ENCODE measurements at places on chromosomes 5 and 9. TPM values are rescaled to one million over a fixed set of nuclear protein-coding genes. Genes with fewer than 3 reads are reported as not detected.

GRCh38 chr9:133117271-133118178, 3.5 kb downstream of the RALGDS start:
- no peak for DNase-seq

- no peak for DNase-seq
Observed at GRCh38 chr5:130985776-130986175, 179.3 kb downstream of the HINT1 start.

- no peak for DNase-seq
Observed at GRCh38 chr9:132879457-132880323, 992 bp downstream of the SPACA9 start.

GRCh38 chr5:154486427-154486866, 8.4 kb upstream of the HAND1 start:
- no peak for DNase-seq

Gene RASEF
- total RNA-seq: not detected

DNA sequence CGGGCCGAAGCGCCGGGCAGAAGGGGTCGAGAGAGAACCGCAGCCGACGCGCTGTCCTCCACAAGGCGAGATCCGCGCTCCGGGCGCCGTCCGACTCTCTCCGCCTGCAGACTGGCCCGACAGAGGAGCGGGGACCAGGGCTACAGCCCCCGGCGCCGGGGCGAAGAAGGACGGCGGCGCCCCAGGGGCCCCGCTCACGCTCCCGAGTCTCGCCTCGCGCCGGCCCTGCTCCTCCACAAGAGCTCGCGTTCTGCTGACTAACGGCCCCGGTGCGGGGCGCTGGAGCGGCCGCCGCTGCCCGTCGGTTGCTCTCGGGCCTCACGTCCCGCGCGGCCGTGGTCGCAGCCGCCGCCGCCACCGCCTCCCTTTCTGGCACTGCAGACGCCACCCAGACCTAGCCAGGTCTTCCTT, 338 bp downstream of the ABHD17B start:
- DNase-seq: no peak

GRCh38 chr5:150196514-150196913, 6.7 kb downstream of the SLC6A7 start:
- DNase-seq: no peak

Gene ZNF622
- total RNA-seq: 34.7 TPM

Gene IRX2
- not detected for total RNA-seq

GRCh38 chr9:4105183-4105582, 194.7 kb downstream of the GLIS3 start:
- no peak for DNase-seq

- no peak for DNase-seq
Observed at GRCh38 chr5:174532455-174533453, 191.6 kb upstream of the MSX2 start.

DNA sequence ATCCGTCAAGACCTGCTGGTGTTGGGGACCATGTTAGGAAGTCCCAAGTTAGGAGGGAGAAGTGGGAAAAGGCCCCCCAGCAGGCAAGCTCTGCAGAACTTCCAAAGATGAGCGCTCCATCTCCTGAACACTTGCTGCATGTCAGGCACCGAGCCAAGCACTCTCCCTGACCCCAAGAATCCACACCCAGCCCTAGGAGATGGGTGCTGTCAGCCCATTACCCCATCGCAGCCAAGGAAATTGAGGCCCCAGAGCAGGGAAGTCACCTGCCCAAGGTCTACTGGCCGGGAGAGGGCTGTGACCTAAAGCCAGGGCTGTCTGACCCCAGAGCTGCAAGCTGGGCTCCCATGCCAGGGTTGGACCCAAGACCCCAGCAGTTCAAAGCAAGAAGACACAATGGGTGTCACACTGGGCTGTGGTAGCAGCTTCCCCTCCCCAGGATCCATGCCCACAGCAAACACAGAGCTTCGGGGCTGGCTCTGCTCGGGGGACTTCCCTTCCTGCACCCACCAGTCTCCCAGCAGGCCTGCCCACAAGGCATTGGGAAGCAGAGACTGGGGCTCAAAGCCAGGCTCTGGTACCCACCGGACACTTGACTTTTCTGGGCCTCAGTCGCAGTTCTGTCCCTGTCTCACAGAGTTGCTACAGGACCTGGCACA, 13.5 kb downstream of the EEIG1 start:
- DNase-seq: no peak

- no peak for DNase-seq
Observed at GRCh38 chr5:74051076-74051475, 425.1 kb downstream of the ARHGEF28 start.

Gene IL33
- not detected for total RNA-seq

Gene SLC45A2
- not detected for total RNA-seq

DNA sequence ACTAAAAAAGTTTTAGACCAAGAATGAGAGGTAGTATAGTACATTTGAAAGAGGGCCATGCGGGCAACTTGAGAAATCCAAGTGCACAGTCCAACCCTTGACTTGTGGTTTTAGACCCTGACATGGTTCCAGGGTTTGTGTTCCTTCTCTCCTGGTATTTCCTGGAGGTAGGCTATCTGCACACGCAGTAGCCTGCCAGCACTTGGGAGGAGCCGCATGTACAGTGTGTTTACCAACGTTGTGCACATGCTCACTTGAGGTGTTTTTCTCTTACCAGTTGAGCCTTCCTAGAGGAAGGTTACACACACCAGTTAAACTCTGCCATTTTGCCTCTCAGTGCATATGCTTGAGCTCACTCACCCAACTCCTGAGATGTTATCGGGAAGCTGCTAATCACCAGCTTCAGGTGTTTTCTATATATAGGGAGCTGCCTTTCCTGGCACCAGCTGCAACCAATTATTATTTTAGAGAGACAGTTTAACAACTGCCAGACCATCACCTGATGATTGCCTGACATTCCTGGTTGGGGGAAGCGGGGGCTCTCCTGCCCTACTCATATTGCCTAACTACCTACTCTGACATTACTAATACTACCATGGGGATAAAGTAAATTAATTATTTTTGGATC, 593.4 kb upstream of the TUSC1 start:
- no peak for DNase-seq

- DNase-seq: no peak
Observed at GRCh38 chr9:75382126-75382525, 293.8 kb downstream of the OSTF1 start.

Gene PRR16
- total RNA-seq: not detected

DNA sequence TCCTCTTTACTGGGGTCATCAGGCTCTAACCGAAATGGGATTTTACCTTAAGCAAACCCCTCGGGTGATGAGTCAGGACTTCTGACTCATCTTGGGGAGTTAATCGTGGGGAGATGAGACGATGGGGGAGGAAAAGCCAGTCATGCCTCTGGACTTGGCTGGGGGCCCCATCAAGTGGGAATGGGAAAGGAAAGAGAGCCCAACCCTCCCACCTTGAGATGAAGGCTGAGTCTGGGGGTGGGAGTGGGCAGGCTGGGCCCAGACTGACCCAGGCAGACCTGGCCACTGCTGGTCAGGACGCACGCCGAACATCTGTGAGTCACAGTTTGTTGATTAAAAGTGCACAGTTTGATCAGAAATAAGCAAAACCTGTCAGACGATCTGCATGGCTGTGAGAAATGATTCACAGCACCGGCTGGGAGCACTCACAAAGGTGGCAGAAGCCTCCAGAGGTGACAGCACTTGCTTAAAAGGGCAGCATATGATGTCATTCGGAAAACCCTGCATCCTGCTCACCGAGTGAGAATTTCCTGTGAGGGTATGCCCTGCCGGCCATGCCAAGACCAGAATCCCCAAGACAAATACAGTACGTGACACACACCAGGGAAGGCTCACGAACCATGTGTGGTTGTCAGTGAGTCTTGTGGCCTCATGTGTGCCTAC, 50.0 kb upstream of the SLC25A51 start:
- DNase-seq: no peak

DNA sequence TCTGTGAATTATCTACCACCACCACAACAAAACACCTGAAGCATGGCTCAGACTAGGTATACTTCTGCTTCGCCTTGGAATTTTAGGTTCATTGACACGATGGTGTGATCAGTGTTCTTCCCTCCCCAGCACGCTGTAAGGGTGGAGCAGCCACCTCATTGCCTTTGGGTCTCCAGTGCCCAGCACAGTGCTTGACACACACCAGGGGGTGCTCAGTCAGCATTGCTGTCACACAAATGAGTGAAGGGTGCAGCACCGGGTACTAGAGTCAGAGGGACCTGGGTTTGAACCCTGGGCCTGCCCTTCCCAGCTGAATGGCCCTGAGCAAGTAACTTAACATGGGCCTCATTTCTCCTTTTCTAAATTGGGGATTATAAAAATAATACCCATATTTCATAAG, 9.9 kb upstream of the ANGPTL2 start:
- DNase-seq: no peak

- no peak for DNase-seq
Observed at GRCh38 chr5:66281294-66281693, 137.2 kb downstream of the SREK1 start.

DNA sequence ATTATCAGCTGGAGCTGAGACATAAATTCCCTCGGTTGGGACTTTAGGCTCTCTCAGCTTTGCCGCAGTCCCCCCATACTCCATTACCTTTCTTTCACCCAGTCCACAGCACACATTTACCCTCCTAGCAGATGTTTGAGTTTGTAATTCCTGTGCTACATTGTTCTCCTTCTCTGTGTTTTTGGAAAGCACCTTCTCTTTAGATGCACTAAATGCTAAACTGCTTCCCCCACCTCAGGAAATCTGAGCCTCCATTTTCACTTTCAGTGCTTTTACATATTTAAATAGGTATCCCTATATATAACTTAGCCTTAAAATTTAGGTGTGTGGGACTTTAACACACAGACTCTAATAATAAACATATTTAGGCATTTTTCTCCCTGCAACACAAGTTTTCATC, 356.9 kb downstream of the NFIB start:
- no peak for DNase-seq

DNA sequence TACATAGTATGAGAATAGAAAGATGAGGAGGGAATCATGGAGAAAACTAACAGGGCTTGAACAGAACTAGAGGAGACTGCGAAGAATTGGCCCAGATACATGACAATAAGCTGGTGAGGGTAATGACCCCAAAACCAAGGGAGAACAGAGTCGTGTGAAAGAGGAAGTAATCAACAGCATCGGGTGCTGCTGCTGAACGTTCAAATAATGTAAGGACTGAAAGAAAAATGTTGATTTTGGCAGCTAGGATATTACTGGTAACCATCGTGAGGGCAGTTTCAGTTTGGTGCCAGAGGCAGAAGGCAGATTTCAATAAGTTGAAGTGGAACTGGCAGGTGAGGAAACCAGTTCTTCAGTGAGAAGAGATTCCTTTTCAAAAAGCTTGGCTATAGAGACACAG, 66.8 kb upstream of the SMC2 start:
- DNase-seq: no peak

GRCh38 chr9:76143834-76144233, 250.4 kb downstream of the RFK start:
- DNase-seq: no peak

Gene OBP2B
- not detected for total RNA-seq

DNA sequence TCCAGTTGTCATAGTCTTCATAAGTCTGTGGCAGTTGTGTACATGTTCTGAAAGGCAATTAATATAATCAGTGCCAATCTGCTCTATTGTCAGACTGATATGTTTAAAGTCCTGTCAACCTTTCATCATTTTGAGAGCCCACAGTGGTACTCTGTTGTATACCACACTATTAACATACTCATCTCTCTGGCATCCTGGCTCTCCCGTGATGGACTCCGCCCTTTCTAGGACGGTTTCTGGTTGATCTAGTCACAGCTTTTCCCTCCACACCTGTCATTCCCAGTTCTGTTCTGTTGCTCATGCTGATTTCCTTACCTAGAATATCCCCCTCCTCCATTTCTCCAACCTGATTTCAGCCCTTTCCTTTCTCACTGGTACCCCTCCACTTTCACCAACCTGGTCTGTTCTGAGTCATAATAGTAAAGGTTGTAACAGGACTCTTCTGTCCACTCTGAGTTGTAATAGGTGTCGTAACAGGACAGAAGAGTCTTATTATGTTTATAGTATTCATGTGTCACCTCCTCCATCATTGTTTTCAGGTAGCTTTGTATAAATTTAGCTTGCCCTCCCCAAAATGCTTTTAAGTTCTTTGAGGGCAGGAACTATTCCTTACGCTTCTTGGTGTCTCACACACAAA, 4.1 kb downstream of the PTCD2 start:
- DNase-seq: no peak

Gene FANCG
- 23.6 TPM for total RNA-seq

DNA sequence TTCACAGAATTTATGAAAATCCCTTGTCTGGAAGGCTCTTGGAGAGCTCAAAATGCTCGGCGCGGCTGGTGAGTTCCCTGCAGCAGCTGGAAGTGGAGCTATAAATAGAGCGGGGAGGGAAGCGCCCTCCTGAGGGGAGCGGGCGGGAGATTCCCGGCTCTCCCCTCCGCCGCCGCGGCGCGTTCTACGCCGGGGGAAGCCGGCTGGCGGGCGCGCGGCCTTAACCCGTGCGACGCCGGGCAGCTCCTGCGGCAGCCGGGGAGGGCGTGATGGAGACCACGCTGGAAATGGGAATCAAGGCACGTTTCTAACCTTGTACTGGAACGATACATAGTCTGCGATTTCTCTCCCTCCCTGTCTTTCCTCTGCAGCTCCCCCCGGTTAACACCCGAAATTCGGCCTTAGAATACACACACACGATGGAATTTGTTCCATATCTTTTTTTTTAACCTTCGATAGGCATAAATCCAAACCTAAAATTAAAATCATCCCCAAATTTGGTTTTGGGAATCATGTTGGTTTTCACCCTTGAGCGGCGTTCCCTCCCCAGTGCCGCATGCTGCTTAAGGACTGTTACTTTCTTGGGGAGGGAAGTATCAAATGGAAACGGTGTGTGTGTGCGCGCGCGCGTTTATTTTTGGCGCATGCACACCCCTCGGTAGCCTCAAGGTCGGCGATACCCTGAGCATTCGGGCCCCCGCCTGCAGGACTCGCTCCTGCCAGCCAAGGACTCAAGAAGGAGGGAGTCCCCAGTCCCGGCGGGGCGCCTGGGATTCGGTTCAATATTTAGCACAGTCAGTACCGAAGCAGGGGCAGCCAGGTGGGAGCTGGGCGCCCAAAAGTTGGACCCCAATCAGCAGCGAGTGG, 306.3 kb upstream of the KCNN2 start:
- no peak for DNase-seq

Gene AP3B1
- total RNA-seq: 36.4 TPM

All from naive thymus-derived CD8-positive, alpha-beta T cell (primary cell).